ENCODE measurements at places on chromosomes 12 and 14.

DNA sequence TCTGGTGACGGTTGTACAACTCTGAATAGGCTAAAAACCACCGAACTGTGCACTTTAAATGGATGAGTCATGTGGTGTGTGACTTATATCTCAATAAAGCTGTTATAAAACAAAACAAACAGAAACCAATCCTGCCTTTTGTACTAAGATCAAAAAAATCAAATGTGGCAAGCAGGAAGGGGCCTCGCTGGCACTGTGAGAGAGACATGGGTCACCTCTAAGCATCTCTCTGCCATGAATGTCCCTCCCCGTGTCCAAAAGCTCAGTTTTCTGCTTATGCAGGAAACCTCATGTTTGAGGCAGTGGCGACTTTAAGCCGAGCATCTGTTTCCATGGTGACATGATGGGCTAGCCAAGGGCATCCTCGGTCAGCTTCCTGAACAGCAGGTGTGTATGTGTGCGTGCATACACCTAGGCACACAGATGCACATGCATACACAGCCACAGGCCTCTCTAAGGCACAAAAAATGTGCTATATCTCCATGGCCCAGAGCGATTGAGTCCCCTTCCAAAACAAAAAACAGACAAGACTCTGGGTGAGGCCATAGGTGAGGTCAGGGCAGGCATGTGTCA lies 44.4 kb downstream of the ARL6IP4 start:
- no peak for DNase-seq

GRCh38 chr14:31898838-31899528 lies 178.1 kb upstream of the ARHGAP5 start:
- no peak for DNase-seq

GRCh38 chr14:95533391-95533821 lies 1.4 kb upstream of the GLRX5 start:
- no peak for DNase-seq

- no peak for DNase-seq
These were observed 82.7 kb downstream of the PPP2R5C start for GRCh38 chr14:101844219-101844618.

GRCh38 chr12:87931812-87932211 lies 97.4 kb downstream of the C12orf50 start:
- DNase-seq = no peak

DNA sequence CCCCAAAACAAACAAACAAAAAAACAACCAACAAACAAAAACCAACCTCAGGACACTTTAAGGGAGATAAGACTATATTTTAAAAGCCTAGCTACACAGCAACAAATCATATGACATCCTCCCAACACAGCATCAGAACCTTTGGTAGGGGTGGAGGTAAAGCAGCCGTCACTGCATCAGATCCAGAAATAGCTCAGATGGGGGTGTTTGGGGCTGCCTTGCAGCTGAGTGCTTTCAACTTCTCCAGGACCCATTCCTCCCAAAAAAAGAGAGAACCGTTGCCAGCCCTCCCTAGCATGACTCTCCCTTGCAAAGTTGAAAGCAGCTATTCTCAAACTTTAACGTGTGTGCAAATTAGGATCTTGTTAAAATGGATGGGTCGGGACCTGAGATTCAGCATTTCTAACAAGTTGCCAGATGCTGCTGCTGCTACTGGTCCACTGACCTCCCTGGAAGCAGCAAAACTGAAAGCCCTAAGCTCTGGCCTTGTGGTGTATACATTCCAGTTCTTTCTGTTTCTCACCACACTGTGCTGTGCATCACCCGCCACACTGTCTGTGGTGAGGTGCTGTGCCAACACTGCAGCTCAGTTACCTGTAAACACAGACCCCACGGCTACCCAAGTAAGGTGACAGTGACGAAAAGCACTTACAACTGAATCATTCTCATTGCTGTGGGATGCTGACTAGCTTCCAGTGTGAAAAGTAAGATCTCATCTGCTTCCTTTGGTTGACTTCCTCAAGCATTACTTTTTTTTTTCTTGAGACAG lies 54.0 kb downstream of the SLC38A1 start:
- peak; percentile 68 for DNase-seq

DNA sequence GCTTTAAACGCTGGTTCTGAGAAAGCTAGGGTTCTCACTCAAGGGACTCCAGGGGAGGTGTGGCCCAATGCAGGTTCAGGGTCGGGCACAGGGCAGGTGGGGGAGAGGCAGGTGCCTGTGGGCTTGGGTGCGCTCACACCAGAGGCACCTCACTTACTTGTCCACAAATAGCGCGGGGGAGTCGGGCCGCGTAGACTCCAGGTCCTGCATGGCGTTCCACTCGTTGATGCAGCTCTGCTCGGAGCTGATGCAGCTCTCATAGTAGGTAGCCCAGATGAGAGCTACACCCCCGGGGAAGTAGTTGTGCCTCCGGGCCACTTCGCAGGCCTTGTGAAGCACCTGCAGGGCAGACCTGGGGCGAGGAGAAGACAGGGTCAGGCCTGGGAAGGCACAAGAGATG lies 49.9 kb downstream of the SSH1 start:
- DNase-seq = no peak

DNA sequence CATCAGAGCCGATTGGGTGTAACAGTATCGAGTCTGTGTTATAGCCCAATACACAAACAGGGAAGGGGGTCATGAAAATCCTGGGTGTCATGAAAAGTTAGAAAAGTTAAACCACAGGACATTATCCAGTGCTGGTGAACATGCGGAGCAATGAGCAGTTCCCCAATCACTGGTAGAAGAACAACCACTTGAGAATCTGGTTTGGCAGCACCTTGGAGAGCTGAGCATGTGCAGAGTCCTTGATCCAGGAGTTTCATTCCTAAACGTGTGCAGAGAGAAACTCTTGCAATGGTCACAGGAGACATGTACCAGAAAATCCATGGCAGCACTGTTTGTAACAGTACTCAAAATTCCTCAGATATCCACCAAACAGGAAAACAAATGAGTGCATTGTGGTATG lies 23.0 kb upstream of the JDP2 start:
- no peak for DNase-seq

DNA sequence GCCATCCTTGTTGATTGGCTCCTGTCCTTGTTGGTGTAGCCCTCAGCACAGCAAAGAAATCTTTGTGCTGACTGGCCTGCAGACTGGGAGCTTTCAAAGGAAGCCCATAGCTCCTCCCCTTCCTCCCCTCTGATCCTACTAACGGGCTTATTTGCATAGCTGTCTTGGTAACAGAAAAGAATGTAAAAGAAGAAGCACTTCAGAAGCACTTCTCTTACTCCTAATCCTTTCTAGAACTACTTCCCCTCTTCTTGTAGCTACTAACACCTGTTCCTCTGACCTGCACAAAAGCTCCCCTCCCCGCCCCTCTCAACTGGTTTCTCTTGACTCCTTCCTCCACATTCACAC lies 14.3 kb upstream of the RIC8B start:
- no peak for DNase-seq

DNA sequence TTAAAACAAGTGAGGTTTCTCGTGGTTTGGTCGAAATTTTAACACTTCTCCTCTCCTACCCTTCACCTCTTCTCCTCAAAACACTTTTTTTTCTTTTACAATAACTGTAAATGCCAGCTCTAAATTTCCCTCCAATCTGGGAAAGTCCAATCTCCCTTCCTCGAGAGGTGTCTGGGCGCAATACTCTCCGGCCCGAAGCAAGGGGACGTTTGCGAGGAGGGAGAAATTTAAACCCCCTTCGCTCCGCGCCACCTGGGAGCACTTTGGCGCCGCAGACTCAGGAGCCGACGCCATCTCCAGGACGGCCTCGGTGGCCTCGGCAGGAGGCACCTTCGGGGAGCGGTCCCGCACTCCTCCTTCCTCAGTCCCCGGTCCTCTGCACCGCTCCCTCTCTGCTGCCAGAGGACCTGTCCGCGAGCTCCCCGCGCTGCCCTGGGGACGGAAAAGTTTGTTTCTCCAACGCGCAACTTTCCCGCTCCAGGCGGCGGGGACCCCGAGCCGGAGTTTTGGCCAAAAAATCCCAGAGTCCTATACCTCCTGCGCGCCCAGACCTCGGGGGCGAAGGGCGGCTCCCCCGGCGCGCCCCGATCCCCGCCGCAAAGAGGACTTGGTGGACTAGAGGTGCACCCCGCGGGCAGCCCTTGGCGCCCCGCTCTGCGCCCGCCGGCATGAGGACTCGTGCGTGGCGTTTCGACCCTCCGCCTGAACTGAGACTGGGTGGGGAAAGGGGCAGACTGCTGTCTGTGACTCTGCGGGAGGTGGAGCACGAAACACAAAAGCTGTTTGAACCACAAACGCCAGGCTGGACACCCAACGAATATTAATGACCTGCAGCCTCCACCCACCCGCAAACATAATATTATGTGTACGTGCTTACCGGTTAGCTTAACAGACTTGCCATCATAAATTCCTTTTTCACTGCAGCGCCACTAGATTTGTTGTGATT lies 95.2 kb upstream of the HMGA2 start:
- no peak for DNase-seq

DNA sequence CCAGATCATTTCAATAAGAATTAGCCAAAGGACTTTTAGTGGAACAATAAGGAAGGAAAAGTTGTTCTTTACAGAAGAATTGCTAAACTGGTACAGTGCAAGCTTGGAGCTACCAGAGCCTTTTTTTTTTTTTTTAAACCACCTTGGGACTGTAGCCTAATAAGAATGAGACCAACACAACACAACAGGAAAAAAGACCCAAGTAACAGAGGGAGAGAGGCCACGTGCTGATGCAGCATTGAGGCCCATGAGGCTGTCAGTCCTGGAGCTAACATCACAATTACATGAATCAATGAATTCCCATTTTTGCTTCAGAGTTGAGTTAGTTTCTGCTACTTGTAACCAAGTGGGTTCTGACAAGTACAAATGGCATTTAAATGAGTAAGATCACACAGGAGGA lies 149.0 kb upstream of the EEA1 start:
- DNase-seq = no peak

DNA sequence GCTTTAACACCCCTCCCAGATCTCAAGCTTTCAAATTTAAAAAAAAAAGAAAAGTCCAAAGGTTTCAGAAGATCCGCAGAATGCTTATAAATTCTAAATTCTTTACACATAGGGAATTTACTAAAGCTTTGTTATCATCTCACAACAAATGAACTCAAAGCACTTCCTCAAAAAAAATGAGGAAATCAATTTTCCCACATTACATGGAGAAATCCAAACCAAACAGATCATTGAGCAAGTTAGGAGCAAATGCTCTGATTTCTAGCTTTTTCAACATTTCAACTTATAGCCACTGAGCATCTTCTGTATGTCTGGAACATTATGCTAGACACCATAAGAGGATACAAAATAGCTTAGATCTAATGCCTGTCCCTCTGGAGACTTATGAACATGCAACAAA lies 161.0 kb downstream of the CEP128 start:
- DNase-seq = no peak

GRCh38 chr12:47156167-47156736 lies 76.5 kb upstream of the AMIGO2 start:
- no peak for DNase-seq

DNA sequence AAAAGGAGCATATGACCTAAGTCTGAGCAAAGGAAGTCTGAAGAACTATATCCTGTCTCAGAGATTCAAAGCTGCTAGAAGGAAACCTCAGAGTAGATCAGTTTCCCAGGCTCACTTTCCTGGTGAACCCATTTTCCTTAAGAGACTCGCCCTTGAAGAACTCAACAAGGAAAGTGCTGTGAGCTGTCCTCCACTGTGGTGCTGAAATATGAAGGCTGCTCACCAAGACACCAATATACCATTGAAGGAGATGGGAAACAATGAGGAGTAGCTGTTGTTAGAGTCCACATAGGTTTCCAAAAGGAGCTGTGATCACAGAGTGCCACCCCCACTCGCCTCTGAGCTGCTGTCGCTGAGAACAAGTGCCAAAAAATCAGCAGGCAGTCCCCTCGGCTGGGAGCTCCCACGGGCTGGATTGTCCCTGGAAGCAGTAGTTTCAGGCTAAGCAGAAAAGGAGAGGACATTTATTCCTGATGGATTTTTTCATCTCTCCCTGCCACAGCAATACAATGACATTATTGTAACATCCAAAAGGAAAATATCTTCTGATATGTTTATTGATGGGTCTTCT lies 282.1 kb downstream of the RPS29 start:
- DNase-seq = no peak

DNA sequence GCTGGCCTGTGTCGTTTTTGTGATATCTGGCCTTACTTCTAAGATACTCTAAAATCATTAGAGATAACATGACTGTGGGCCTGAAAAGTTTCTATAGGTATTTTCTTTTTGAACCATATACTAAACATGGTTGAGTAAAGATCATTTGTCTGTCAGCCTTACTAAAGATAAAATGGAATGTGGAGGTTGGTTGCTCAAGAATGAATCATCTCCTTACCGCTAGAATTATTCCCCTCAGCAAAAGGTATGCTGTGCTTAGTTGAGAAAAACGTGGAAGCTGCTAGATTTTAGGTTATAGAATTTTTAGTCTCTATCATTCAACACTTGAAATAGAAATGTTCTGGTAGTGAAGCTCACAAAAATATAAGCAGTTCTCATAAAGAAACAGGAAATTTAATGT lies 407.3 kb downstream of the AEBP2 start:
- DNase-seq = no peak

- no peak for DNase-seq
These were observed 444.6 kb downstream of the SOX5 start for GRCh38 chr12:23504641-23505399.

Measured in stimulated activated CD8-positive, alpha-beta memory T cell treated with anti-CD3 and anti-CD28 coated beads, Interleukin-4, amount 100 ng/mL, for 1 hour (primary cell).